ENCODE measurements at places on chromosomes 16 and 17. TPM values are rescaled to one million over a fixed set of nuclear protein-coding genes. Genes with fewer than 3 reads are reported as not detected.

GRCh38 chr16:4263504-4264436 lies 9.1 kb downstream of the TFAP4 start:
- H3K4me3 ChIP-seq, result no peak overlapping the region
- no peaks in the 10 kb centered on the region for H3K4me1 ChIP-seq
- DNase-seq, result no peak
- H3K27ac ChIP-seq, result no peak overlapping the region

GRCh38 chr17:61289408-61290385 lies 109.9 kb upstream of the TBX2 start:
- H3K27ac ChIP-seq, result peak overlapping the region; percentile 79
- DNase-seq, result peak; percentile 71
- H3K4me1 ChIP-seq, result peaks cover 59% of the 10 kb centered on the region
- H3K4me3 ChIP-seq, result peak overlapping the region; percentile 22
- H3K36me3 ChIP-seq, result no peaks in the 10 kb centered on the region

Gene TEDC2
- 26.0 TPM for total RNA-seq

DNA sequence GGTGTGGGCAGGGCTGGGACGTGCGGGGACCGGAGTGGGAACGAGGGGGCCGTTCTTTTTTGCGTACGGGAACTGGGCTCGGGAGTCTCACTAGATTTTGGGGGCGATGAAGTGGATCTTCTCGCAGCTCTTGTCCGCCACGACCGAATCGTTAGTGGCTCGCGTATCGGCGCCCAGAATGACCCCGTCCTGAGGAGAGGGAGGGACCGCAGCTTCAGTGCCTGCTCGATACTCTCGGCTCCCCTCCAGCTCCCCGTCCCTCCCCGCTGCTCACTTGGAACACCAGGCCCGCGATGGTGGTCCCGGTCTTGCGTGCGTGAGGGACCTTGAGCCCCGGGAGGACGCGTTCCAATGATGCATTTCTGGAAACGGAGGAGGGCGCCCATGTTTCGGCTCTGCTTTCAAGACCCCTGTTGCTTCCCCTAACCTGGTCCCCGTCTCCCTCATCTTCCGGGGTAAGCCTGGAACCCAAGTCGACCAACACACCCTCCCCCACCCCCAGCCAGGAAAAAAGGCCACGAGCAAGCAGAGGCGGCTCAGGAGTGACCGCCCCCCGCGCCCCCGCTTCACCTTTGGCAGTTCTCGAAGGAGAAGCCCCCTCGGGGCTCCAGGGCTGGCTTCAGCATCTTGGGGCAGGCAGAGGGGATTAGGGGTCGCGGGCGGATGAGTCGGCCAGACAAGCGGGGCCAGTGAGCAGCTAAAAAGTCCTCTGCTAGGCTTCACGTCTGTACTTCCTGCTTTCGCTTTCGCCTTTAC lies at the start of gene PSMB10:
TSS of gene PSMB10 (minus strand) at position 727 of the 756 bp plus-strand sequence. CDS start at position 626, 101 bp downstream.
- H3K36me3 ChIP-seq, result no peaks in the 10 kb centered on the region
- peak within 1 kb of the TSS; percentile 57 for H3K27ac ChIP-seq
- peak within 1 kb of the TSS; percentile 95 for H3K4me3 ChIP-seq
- no peaks in the 10 kb centered on the region for H3K27me3 ChIP-seq

GRCh38 chr16:88287219-88287618 lies 95.5 kb upstream of the ZNF469 start:
- H3K4me1 ChIP-seq, result no peaks in the 10 kb centered on the region
- H3K27ac ChIP-seq, result no peak overlapping the region

Gene KRT12
- not detected for total RNA-seq

Gene EVI2B
- not detected for total RNA-seq

DNA sequence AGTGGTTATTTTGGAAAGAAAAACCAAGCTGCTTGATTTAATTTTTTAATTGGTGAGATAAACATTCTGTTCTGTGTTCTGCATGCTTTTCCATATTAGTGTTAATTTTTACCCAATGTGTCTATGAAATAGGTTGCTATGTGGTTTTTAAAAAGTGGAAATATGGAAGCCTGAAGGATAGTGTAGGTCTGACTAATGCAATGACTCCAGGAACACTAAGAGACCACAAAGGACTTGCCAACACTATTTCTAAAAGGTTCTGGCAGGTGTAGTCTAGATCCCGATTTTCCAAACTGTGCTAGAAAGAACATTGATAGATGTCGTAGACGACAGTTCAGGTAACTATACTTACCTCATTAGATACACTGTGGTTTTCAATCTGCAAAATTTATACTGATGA lies 877.4 kb upstream of the GOT2 start:
- no peak for DNase-seq
- H3K4me1 ChIP-seq, result no peaks in the 10 kb centered on the region
- no peak overlapping the region for H3K4me3 ChIP-seq
- no peaks in the 10 kb centered on the region for H3K36me3 ChIP-seq
- H3K27me3 ChIP-seq, result no peaks in the 10 kb centered on the region

DNA sequence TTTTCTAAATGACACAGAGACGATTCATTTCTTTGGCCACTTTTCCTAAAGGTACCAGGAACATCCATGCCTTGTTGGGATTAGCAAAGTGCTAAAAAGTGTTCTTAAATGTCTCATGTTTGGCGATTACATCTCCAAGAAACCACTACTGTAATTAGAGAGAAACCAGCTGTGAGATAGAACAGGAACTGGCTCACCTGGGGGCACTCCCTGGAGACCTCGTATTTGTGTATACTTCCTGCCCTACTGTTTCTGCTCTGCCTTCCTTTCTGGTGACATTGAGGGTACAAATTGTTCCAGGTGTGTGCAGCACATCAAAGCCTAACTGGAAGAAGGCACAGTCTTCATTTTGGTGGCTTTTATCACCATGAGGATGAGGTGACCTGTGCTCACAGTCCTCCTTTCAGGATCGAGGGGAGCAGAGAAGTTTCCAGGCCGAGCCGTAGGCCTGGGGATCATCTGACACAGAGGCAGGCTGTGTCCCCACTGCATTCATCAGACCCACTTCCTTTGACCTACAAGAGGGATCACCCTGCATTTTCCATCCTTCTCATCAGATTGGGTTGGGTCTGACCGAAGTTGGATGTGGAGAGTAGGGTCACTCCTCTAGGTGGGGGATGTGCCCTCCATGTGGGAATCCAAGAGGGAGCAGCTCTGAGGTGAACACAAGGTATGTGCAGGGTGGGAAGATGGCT lies 23.7 kb downstream of the CCL4 start:
- no peaks in the 10 kb centered on the region for H3K36me3 ChIP-seq
- H3K4me1 ChIP-seq, result no peaks in the 10 kb centered on the region
- H3K27ac ChIP-seq, result no peak overlapping the region
- DNase-seq, result no peak
- no peak overlapping the region for H3K4me3 ChIP-seq

Gene ZNF747
- total RNA-seq, result 11.2 TPM

Gene TMC8
- total RNA-seq, result 0.28 TPM

DNA sequence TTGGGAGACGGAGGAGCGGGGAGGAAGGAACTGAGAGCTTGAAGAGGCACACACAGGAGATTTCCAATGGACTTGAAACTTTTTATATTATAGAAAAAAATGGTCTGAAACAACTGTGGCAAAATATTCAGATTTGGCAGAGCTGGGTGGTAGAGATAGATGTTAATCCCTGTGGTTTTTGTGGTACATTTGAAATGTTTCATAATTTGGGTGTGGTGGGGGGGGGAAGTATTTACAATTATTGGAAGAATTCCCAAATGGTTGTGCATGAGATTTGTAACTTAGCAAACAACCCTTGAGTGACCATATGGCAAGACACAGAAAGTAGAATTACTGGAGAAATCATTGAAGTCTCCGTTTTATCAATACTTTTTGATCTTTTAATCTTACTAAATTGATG lies 588.8 kb upstream of the PSMD7 start:
- H3K27me3 ChIP-seq, result no peaks in the 10 kb centered on the region
- H3K4me1 ChIP-seq, result no peaks in the 10 kb centered on the region
- H3K36me3 ChIP-seq, result no peaks in the 10 kb centered on the region
- DNase-seq, result no peak
- no peak overlapping the region for H3K4me3 ChIP-seq

DNA sequence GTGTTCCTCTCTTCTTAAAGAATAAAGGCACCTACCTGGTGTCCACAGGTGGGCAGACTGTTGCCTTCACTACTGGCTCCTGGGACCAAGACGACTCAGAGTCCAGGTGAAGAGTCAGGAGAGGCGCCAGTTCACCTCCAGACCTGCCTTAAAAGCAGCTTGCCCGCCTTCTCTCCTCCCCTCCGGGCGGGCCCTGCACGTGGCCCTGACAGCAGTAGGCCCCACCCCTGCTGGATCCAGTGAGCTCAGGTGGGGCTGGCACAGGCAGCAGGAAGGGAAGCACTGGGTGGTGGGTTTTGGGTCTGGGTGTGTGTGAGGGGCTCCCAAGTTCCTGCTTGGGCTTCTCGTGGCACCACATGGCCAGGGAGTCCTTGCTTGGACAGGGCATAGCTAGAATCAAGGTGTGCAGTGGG lies at the start of gene TNS4:
TSS of gene TNS4 (minus strand) at position 125 of the 413 bp plus-strand sequence. CDS start 5,198 bp downstream, outside the sequence.
- H3K27me3 ChIP-seq, result no peaks in the 10 kb centered on the region
- DNase-seq, result no peak
- no peak within 1 kb of the TSS for H3K27ac ChIP-seq
- no peak within 1 kb of the TSS for H3K4me3 ChIP-seq

DNA sequence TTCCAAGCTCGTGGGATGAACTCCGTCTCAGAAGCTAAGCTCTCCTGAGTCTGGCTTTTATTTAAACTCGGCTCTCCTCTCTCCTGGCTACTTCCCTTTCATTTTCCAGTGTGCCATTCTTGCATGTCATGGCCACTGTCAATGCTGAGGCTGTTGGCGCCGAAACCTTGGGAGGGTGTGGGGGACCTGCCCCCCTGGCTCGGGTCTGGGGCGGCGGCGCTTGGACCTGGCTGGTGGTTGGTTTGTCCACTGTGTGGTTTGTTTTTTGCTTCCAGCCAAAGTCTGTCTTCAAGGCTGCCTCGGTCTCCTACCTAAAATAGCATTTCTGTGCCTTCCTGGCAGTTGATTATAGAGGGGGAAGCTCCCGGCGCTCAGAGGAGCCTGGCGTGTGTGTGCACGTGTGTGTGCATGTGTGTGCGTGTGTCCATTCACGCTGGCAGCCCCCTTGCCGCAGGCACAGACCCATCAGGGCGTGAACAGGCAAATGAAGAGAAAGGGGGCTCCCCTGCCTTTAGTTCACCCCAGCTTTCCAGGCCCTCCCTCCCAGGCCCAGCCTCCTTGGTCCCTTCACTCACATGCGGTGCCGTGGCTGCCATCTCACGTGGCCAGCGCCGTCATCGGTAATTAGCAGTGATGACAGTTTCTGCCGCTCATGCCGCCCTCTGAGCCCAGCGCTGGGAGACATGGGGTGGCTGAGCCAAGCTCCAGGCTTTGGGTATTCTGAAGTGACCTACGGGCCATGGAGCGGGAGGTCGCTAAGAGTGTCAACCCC lies 179.9 kb downstream of the SEC14L1 start:
- peaks cover 26% of the 10 kb centered on the region for H3K4me1 ChIP-seq
- DNase-seq, result peak; percentile 60
- no peaks in the 10 kb centered on the region for H3K36me3 ChIP-seq
- H3K4me3 ChIP-seq, result peak overlapping the region; percentile 60
- H3K27me3 ChIP-seq, result no peaks in the 10 kb centered on the region
- H3K27ac ChIP-seq, result peak overlapping the region; percentile 38

- no peaks in the 10 kb centered on the region for H3K4me1 ChIP-seq
- H3K4me3 ChIP-seq, result no peak overlapping the region
- no peaks in the 10 kb centered on the region for H3K27me3 ChIP-seq
- H3K27ac ChIP-seq, result no peak overlapping the region
Measured at GRCh38 chr17:15364615-15365014, 23.2 kb upstream of the TEKT3 start.

DNA sequence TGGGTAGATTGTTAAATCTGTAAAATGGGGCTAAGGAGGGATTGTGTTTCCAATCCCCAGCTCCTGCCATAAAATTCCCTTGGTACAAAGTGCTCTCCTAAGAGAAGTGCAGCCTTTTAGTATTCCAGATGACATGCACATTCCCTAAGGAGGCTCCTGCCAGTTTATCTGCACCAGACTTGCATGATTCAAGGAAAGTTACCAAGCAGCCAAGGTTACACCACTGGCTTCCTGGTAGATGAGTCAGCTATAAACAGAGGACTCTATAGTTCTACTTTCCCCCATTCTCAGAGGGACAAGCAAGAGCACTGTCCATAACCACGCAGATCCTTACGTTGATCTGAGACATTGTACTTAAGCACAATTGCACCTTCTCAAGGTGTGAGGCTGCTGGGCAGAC lies 1.9 kb downstream of the CALB2 start:
- H3K4me1 ChIP-seq, result no peaks in the 10 kb centered on the region
- no peak for DNase-seq
- H3K27ac ChIP-seq, result no peak overlapping the region
- no peak overlapping the region for H3K4me3 ChIP-seq

Gene SLC38A8
- total RNA-seq, result not detected

DNA sequence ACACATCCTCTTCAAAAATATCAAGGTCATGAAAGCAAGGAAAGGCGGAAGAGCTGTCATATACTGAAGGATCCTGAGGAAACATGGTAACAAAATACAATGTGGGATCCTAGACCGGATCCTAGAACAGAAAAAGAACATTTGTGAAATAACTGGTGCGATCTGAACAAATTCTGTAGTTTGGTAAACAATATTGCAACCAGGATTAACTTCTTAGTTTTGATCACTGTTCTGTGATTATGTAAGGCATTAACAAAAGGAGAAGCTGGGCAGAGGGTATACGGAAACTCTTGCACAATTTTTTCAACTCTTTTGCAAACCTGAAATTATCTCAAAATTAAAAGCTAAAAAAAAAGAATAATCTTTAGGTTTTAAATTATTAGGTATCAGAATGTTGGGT lies 109.7 kb downstream of the TRIM37 start:
- H3K36me3 ChIP-seq, result peaks cover 7% of the 10 kb centered on the region
- H3K27me3 ChIP-seq, result no peaks in the 10 kb centered on the region
- no peaks in the 10 kb centered on the region for H3K4me1 ChIP-seq

Gene VAT1L
- total RNA-seq, result not detected

DNA sequence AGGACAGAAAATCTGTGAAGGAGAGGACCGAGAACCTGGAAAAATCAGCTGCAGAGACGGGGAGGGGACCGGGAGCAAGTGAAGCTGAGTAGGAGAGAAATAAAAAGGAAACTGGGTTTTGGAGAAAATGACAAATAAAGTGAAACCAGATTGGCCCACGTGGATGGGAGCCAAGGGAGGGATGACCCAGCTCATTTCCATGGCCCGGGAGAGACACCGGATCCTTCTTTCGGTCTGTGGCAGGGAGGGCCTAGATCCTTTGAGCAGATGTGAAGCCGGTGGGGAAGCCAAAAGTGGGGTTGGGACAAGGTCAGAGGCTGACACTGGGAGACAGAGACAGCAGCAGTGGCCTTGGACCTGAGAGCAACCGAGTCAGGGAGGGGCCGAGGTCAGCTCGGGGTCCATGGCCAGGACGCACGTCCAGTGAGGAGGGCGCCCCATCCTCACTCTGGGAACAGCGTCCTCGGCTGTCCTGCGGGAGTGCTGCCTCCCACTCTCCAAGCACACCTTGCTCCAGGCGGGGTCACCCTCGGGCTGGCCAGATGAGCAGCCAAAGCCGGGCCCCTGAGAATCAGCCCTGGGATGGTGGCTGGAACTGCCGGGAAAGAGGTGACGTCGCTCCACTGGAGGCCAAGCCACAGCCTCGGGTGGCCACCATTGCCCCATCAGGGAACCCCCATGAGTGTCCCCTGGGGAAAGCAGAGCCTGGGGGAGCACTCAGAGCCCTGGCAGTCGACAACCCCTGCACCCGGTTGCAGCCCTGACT lies 50.8 kb upstream of the CDR2 start:
- no peaks in the 10 kb centered on the region for H3K4me1 ChIP-seq
- DNase-seq, result no peak
- no peaks in the 10 kb centered on the region for H3K27me3 ChIP-seq
- H3K27ac ChIP-seq, result no peak overlapping the region
- H3K36me3 ChIP-seq, result no peaks in the 10 kb centered on the region
- no peak overlapping the region for H3K4me3 ChIP-seq

All from SJCRH30 (cell line).